Stimulated activated CD8-positive, alpha-beta memory T cell treated with anti-CD3 and anti-CD28 coated beads, Interleukin-7, amount 100 ng/mL, for 24 hours (primary cell): ENCODE measurements at places on chromosomes 5 and 9.

GRCh38 chr9:20490246-20490834 lies 132.0 kb downstream of the MLLT3 start:
- no peak for DNase-seq

- DNase-seq: no peak
These were observed 67.9 kb upstream of the UNC5A start for GRCh38 chr5:176742246-176743105.

DNA sequence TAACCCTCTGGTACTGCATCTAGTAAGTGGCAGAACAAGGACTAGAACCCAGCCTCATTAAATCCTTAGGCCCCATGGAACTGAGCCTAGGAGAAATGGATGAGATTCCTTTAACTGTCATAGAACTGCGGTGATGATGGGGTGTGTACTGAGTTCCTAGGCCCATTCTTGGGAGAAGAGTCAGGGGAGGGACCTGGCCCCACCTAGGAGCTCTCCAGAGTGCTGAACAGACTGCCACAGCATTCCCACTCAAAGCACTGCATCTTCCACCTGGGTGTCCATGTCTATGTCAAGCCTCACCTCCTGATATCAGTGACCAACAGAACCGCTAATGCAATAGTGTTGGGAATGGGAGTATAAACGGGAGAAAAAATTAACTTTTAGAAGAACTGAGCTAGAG lies 36.6 kb downstream of the TTLL11 start:
- DNase-seq: no peak

- DNase-seq: no peak
These were observed 41.8 kb upstream of the CDKN2B start for GRCh38 chr9:22050924-22051323.

GRCh38 chr5:111752426-111752965 lies 4.5 kb downstream of the NREP start:
- no peak for DNase-seq

- DNase-seq: no peak
These were observed 122.7 kb downstream of the DENND1A start for GRCh38 chr9:123807251-123807650.

DNA sequence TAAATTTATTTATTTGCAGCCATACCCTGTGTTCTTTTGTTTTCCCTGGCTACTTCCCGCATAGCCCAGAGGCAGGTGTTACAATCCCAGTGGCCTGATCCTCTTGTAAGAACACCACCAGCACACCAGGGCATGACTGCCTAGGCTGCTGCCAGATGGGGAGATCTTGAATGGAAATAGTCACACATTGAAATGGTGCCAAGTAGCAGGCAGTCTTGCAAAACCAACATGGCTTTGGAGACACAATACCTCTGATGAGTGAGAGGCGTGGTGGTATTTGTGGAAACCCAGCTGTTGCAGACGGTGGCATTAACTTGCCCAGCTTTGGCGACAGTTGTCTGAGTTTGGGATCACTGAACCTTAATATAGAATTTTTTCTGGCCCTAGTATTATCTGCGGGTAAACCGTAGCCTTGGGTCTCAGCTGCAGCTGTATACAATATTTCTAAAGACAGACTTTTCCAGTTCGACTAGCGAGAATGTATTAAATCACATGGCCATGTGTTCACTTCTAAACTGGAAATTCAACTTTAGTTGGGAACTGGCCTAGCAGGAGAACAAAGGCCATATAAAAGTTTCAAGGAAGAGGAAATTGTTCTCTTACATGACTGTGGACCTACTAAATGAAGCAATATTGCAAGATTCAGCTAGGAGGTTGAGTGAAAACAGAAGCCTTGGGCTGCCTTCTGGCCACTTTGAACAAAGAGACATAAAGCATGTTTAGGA lies 277.0 kb downstream of the SMARCA2 start:
- no peak for DNase-seq

- DNase-seq: no peak
These were observed 237.5 kb upstream of the ADRA1B start for GRCh38 chr5:159678657-159679392.

DNA sequence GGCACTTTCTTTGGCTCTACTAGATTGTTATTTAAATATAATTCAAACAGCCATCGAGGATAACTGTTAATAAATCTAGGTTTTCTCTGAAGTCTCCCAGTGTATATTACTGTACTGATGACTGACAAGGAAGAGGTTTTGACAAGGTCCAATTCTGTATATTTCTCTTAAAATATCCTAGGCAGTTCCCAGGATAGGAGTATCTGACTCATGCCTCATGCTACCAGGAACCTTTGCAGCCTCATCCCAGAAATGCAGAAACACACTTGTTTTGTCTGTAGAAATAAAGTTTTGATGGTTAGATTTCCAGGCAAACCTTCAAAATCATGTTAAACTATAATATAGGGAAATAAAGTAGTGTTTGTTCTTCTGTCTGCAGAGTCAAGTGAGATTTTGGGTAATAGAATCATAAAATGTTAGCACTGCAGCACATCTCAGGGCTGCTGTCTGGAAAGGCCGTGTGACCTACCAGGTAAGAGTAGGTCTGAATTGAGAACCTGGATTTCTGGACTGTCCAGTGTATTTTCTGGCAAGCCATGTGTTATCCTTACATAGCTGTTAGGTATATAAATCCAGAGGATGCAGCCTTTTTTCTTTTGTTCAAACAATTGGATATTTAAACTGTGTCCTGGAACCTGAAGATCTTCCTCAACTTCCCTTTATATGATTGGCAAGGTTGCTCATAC lies 8.3 kb downstream of the UBE2D2 start:
- no peak for DNase-seq

DNA sequence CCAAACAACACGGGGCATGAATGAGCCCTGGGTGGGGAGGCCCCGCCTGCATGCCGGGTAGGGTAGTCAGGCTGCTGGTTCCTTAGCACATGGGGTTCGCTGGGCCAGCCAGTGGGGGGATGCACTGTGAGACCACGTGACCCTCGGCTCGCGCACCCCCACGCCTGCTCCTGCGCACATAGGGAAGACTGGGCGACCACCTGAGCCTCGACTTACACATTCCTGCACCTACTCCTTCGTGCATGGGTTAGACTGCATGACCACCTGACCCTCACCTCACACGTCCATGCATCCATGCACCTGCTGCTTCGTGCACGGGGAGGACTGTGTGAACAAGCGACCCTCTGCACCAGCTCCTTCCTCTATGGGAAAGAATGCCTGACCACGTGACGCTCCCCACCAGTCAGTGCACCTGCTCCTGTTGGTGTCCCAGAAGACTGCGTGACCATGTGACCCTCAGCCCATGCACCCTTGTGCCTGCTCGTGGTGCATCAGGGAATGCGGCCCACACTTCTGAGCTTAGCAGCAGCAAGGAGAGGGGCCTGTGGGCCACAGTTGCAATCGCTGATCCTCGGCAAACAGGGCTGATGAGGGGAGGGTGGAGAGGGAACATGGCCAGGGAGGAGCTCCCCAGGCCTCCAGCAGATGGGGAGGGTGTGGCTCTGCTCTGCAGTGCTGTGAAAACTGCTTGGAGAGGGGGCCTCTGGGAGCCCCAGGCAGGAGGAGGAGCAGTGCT lies 18.1 kb downstream of the LPCAT1 start:
- no peak for DNase-seq

DNA sequence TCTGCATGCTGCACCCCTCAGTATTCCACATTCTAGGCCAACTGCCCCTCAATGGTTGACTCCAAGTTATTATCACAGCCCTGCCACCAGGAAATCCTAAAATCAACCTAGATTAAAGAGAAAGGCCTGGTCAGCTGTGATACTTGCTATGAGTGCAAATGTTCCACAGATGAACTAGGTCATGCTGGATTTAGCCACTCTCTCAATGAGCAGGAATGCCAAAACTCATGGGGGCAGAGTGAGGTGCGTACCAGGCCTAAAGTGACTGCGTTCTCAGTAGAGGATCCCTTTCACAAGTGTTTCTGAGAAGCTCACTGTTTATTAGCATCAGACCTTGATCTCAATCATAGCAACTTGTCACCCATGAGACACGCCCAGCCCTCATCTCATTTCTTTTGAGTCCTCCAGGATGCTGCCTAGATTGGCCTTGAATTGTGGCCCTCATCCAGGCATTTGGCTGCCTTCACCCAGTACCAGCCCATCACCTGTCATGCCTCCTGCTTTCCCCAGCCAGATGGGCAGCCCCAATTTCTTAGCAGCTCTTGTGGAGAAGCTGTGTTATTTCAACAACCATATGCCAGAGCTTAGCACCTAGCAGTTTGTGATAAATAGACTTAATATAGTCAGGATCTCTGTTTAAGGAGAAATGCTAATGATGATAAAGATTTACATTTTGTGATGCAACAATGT lies 383.9 kb downstream of the CTNND2 start:
- DNase-seq: no peak

GRCh38 chr5:23930985-23931384 lies 423.6 kb downstream of the PRDM9 start:
- no peak for DNase-seq

- DNase-seq: no peak
These were observed 172.2 kb downstream of the CCDC192 start for GRCh38 chr5:127875235-127876021.

DNA sequence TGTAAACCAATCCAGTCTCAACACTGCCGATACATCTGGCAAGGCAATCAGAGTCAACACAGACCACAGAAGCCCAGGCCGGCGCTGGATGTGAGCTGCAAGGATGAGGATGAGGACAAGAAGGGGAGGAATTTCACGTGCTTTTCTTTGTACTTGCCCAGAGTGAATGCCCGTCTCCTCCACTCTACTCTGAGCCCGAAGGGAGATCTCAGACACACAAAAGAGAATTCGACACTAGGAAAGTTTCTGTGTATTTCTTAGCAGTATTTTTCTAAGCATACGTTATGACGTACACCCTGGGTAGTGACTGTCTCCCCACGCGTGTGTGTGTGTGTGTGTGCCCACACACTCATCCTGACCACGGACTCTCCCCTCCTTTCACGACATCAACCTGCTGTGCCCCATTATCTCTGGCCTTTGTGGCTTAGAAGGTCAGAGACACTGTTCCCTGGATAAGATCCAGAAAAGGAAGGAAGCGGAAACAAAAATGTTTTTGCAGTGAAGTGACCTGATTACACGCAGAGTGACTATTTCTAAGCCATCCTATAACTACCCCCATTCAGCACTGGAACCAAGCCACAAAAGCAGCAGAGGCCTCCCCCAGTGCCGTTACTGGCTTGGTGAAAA lies 227.3 kb upstream of the DAPK1 start:
- DNase-seq: no peak

DNA sequence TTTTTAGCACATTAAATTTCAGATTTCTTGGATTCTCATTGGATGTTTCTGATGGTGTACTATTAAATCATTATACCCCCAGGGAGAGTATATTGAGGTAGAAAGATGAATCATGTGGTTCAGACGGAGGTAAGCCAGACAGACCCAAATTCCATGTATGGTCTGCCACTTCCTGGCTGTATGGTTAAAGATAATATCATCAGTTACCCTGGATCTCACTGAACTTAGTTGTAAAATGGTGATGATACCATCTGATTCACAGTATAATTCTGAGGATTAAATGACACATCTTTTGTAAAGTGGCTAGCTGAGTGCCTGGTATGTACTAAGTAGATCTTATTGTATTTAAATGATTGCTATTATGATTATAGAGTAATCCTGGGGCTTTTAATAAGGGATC lies 9.3 kb downstream of the SLC27A6 start:
- DNase-seq: no peak

DNA sequence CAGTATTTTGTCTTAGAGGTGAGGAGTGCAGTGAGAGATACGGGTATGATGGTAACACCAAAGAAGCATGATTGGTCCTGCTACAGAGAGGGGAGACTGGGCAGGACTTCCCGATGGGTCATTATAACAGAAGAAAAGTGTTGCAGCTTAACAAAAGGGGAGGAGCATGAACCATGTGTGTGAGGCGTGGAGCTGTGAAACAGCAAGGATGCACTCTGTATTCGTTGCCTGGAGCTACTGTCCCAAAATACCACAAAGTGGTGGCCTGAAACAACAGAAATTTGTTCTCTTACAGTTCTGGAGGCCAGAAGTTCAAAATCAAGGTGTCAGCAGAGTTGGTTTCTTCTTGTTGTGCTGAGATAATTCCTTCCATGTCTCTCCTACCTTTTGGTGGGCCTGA lies 59.4 kb upstream of the GRHPR start:
- DNase-seq: no peak

GRCh38 chr9:8845376-8845775 lies 1045.8 kb upstream of the DMAC1 start:
- DNase-seq: no peak

- DNase-seq: peak; percentile 67
These were observed 3.8 kb upstream of the STC2 start for GRCh38 chr5:173331956-173332479.

GRCh38 chr5:130158036-130158435 lies 253.8 kb downstream of the CHSY3 start:
- no peak for DNase-seq

DNA sequence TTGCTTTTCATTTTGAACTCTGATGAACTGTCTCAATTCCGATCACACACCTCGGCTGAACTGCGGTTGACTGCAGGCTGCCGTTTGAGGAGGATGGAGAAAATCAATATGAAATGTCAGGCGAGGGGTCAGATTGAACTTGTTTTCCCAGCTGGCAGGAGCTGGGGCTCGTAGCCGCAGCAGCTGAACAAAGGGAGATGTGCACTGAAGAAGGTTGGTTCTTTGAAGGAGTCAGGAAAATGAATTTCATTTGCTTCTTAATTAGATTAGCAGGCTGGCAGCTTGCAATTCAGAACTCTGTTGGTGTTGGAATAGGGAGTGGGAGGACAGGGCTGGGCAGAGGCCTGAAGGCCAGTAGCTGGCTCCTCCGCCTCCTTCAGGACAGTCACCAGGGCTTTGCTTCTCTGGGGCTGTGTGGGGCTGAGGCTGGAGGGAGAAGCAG lies 117.4 kb upstream of the GPR151 start:
- no peak for DNase-seq

GRCh38 chr9:68822596-68823165 lies 117.6 kb downstream of the PIP5K1B start:
- DNase-seq: no peak

DNA sequence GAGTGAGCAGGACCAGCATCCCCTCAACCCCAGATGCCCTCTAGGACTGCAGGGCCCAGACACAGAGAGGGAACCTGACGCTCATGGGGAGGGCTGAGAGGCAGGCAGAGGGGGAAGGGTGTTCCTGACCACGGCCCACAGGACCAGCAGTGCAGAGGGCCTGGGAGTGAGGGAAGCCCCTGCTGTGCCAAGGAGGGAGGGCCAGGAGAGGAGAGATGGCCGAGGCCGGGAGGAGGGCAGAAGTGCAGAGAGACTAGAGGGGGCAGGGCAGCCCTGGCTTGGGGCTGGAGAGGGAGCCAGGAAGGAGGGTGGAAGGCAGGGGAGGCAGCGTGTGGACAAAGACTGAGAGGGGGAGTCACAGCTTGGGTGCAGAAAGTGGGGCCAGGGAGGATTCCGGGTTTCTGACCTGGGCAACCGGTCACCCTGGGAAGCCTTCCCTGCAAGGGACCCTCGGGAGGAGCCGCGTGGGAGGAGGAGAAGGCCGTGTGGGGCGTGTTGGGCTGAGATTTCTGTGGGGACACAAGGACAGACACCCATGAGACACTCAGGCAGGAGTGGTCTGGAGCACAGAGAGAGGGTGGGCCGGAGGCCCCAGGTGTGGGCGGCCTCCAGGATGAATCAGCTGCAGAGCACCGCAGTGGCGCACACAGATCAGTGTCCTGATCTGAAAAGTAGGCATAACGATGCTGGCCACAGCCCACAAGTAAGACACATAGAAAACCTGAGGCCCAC lies 117.5 kb downstream of the ADAMTS2 start:
- DNase-seq: no peak
